ENCODE measurements at places on chromosomes 6 and 20.

- DNase-seq: no peak
These were observed 76.8 kb downstream of the REV3L start for GRCh38 chr6:111406200-111406721.

DNA sequence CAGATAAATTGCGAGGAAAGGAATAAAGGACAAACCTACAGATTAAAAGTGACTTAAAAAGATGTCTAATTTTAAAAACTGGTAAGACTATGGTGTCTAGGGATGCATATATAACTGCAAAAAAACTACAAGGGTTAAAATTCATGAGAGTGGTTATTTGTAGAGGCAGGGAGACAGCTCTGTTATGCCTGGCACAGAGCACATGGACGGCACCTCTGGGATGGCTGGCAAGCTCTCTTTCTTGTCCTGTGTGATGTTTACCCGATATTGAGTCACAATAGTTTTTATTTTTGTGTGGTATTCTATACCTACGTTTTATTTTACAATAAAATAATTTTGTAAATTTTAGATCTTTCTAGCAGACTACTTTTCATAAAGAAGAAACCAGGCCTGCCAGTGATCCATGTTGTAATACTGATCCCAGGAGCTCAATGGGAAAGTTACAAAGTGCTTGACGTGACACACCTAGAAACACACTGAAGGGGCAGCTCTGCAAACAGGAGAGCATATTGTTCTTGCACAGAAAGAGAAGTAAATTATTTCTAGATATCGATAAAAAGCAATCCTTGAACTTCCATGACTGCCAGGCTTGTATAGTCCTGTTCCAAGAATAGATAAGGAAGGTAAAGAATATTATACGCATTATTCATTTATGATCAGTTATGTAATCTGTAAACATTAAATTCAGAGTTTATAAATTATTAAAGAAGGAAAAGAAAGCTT lies 290.0 kb downstream of the PTPRK start:
- DNase-seq: no peak

GRCh38 chr6:113939825-113940224 lies 31.1 kb downstream of the HDAC2 start:
- no peak for DNase-seq

DNA sequence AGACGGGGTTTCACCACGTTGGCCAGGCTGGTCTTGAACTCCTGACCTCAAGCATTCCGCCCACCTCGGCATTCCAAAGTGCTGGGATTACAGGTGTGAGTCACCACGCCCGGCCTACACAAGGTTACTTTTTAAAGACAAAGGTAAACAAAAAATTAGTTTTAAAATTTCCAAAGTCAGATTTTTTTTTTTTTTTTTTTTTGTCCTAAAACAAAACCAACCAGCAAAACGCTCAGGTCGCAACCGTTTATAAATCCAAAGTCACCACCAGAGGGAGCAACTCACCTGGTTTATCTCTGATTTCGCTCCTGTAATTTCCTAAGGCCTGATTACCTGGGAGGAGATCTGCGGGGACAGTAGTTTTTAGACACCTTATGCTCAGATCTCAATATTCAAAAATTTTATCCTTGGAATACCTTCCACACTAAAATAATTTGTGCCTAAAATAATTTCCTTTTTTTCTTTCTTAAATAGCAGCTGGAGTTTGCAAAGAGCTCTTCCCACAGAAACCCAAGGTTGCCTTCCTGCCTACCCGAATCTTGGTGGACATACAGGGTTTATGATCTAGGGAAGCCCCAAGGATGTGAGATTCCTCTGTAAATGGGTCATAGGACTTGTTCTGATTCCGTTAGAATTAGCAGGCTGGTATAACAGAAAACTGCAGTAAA lies 19.8 kb upstream of the TREM1 start:
- peak; percentile 51 for DNase-seq

GRCh38 chr20:21315138-21315537 lies 12.0 kb downstream of the XRN2 start:
- DNase-seq: peak; percentile 59

- no peak for DNase-seq
These were observed 8.5 kb downstream of the TMEM242 start for GRCh38 chr6:157314705-157315321.

DNA sequence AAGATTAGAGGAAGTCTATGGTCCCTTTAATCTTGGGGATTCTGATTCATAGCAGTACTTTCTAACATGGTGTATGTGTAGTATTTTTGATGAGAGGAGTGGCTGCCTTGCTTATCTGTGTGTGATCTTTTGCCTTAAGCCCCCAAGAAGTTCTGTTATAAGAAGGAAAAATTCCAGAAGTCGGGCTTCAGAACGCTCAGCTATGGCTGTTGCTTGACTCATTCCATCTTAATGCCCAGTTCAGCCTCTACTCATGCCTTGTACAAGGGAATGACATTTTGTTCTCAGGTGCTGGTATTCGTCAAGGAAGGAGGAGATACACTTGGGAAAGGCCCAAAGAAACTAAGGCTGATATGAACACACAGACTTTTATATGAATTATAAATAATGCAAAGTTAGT lies 713.0 kb upstream of the MARCKS start:
- DNase-seq: no peak

GRCh38 chr6:111088668-111089003 lies 1.3 kb downstream of the SLC16A10 start:
- DNase-seq: no peak

DNA sequence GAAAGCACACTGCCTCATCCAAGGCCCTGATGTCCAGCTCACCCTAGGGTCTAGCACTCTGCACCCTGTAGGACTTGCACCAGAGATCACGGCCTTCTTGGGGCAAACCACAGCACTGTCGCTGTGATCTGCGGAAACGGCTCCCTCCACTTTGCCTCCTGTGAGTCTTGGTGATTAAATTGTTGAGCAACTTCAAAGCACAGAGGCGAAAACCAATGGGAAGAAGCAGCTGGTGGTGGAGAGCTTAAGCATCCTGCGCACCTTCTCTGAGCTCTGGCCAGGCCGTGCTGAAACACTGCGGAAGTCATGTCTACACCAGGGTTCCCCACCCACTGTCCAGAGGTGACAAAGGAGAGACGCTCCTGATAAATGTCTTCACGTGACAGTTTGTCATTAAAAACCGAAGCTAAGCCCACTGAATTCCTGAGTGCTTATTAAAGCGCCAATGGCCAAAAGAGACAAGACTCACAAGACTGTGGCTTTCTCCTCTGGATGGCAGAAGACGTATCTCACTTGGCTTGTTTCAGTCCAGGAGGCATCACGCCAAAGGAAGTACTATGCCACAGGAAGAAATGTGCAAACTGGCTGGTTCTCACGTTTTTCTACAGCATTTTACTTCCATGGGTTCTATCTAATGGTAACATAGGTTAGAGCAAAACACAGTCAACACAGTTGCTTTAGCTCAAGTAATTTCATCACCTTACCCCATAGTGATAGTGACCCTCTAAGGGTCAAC lies 3.1 kb downstream of the RAMACL start:
- no peak for DNase-seq

- peak; percentile 49 for DNase-seq
These were observed 138.8 kb downstream of the HIVEP1 start for GRCh38 chr6:12150812-12151432.

- DNase-seq: peak; percentile 19
These were observed 25.3 kb upstream of the HACE1 start for GRCh38 chr6:104884867-104885517.

Data from activated CD4-positive, alpha-beta memory T cell treated with anti-CD3 and anti-CD28 coated beads for 36 hours (primary cell).